ENCODE measurements at places on chromosomes 11 and 22.

- DNase-seq = no peak
Observed at GRCh38 chr22:30861688-30862552, 106.7 kb downstream of the MORC2 start.

- no peak for DNase-seq
Observed at GRCh38 chr22:37053310-37054055, 1.9 kb downstream of the KCTD17 start.

DNA sequence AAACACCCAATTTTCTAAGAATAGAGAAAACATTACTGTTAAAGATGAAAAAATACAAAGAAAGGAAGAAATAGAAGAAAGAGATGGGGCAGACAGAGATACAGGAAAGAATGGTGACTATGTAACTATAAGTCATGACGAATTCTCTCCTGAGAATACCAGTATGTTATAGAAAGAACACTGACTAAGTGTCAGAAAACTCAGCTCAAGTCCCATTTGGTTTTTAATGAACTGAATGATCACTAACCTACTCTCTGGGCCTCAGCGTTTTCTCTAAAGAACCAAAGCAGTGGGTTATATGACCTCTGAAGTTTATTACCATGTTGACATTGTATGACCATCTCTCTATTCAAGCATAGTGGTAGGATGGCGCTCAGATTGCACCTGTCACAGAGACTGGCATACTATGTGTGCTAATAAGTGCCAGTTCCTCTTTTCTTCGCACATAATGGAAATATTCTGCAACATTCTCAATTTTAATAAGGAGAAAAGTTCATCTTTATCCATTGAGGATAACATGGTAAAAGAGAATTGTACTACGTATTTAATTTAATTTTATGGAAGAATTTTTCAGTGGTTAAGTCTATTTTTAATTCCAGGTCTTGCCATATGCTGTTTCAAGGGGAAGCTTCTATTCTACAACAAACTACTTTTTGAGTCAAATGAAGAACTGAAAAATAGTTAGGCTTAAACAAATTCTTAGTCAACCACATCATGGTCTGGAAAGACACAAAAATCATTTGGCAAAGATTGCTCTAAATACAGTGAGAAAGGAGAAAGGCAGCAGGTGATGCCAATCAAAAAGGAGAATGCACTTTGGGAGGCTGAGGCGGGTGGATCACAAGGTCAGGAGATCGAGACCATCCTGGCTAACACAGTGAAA is 25.0 kb upstream of the EED start:
- DNase-seq = no peak

- DNase-seq = no peak
Observed at GRCh38 chr22:20203142-20203551, 52.3 kb upstream of the CCDC188 start.

- DNase-seq = no peak
Observed at GRCh38 chr11:74687237-74688023, 43.8 kb downstream of the CHRDL2 start.

GRCh38 chr22:17998913-17999312 is 25.4 kb downstream of the MICAL3 start:
- no peak for DNase-seq

GRCh38 chr22:37715760-37716159 is 18.9 kb downstream of the TRIOBP start:
- no peak for DNase-seq

GRCh38 chr11:130830566-130830965 is 85.7 kb downstream of the SNX19 start:
- no peak for DNase-seq

GRCh38 chr11:11442791-11443190 is 89.7 kb upstream of the CSNK2A3 start:
- DNase-seq = no peak

- no peak for DNase-seq
Observed at GRCh38 chr22:42696331-42696967, 24.2 kb downstream of the A4GALT start.

- DNase-seq = no peak
Observed at GRCh38 chr11:108525161-108525560, 27.0 kb upstream of the POGLUT3 start.

- no peak for DNase-seq
Observed at GRCh38 chr22:48380016-48380665, 1447.5 kb downstream of the BRD1 start.

DNA sequence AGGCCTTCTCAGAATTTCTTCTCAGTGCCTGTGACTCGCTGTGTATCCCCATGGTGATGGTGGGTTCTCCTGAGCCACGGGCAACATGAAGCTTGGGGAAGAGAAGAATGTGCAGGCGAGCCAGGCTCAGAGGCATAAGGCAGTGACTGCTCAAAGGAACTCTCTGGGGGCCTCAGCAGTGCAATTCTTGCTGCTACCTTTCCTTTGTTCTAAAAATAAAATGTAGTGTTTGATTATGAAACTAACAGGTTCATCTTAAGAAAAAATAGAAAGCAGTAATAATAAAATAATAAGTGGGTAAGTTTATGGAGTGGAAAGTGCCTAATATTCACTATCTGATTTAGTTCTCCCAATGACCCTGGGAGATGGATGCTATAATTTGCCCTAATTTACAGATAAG is 46.7 kb downstream of the MEI1 start:
- no peak for DNase-seq

- DNase-seq = peak; percentile 21
Observed at GRCh38 chr22:19429950-19430889, 1.3 kb downstream of the HIRA start.
